ENCODE measurements at places on chromosomes 13 and 19. TPM values are rescaled to one million over a fixed set of nuclear protein-coding genes. Genes with fewer than 3 reads are reported as not detected.

The EXOC3L2 gene
- not detected for total RNA-seq

DNA sequence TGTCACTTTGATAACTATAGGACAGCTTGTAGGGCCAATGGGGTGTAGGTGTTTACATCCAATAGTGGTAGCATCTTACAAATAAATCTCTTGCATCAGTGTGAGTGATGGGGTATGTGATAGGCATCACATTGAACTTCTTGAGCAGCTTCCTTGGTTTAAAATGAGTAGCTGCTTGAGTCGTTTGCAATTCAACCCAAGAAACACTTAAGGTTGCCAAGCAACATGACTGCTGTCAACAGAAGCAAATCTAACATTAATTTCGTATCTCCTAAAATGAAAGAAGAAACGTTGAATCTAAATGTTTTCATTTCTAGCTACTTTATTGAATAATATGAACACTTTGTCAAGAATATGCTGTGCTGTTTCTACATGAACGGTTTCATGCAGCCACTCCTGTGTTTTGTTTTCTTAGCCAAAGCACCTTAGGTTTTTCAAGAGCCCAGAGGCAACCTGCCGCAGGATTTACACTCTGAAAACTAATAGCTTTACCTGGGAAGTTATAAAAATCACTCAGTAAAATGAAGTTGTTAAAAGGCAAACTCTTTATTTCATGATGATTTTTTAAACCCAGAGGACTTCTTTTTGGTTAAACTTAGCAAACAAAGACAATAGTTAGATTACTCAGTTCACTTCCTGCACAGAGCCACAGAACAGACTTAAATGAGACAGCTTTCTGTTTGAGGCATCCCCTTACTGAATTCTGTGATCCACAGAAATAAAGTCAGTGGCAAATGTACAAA is 305.2 kb downstream of the MTUS2 start:
- DNase-seq, result no peak

GRCh38 chr13:85969331-85969730 is 170.1 kb upstream of the SLITRK6 start:
- DNase-seq, result no peak

The FGF14 gene
- not detected for total RNA-seq

DNA sequence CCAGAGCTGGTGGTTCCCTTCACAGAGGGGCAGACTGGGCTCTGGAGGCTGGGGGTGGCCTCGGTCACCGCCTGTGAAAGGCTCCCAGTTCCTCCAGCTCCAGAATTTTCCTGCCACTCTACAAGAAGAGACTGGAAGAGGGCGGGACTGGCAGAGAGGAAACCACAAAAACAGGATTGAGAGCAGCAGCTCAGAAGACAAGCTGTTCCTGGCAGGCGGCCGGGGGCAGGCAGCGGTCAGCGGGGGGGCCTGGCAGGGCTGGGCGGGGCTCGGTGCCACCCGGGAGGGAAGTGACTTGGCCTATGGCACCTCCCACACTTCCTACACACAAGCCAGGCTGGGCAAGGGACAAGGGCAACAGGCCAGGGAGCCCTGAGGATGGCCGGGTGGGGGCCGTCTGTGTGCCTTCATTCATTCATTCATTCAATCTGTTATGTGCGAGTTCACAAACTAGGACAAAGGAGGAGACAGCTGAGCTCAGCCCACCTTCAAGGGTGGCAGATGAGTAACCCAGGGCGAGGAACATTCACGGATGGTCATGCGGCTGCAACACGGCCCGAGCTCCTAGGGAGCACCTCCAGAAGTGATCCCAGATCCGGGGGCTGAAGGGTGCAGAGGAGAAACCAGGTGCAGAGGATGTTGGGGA is 16.9 kb upstream of the BTBD2 start:
- peak; percentile 63 for DNase-seq

GRCh38 chr13:82412749-82413148 is 1469.5 kb downstream of the SLITRK1 start:
- no peak for DNase-seq

DNA sequence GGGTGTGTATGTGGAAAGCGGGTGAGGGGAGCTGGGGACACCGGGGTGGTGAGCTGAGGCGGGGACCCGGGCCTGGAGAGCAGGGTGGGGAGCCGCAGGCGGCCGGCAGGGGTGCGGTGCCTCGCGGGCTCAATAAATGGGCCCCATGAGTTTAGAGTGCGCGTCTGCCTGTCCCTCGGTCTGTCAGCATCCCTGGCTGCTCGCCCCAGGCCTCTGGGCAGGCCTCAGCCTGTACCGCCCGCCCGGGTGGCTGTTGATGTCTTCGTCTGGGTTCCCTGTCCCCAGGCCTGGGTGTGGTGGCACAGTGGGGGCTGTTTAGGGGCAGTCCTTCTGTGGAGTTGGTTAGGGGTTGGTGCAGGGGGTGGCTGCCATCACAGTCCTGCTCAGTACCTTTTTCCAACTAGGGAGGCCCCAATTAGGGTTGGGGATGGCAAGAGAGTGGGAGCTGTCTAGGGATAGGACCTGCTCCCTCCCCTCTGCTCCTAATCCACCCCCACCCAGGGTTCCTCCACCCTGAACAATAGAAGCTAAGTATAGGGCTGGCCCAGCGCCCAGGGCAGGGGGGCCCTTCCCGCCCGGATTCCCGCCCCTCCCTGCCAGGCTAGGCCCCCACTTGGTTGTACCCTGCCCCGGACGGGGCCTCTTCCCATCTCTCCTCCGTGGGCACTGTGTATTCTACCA is 12.2 kb downstream of the CIC start:
- DNase-seq, result peak; percentile 55

The IGFLR1 gene
- total RNA-seq, result 143 TPM

DNA sequence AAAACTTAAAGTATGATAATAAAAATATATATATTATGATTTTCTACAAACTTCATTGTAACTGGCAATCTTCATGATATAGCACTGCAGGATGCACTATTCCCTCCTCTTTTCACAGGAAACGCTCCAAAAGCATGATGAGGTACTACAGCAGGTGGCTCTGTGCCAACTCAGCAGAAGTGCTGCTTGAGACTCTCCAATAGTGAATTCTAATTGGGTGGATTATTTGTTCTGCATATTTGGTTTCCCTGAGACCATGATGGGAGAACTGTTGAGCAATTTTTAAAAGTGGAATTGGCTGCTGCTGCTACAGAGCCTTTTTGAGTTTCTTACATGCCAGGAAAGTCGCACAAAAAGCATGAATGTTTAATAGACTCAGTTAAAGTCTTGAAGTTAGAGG is 1782.4 kb upstream of the PCDH20 start:
- no peak for DNase-seq

The HSH2D gene
- 23.5 TPM for total RNA-seq

DNA sequence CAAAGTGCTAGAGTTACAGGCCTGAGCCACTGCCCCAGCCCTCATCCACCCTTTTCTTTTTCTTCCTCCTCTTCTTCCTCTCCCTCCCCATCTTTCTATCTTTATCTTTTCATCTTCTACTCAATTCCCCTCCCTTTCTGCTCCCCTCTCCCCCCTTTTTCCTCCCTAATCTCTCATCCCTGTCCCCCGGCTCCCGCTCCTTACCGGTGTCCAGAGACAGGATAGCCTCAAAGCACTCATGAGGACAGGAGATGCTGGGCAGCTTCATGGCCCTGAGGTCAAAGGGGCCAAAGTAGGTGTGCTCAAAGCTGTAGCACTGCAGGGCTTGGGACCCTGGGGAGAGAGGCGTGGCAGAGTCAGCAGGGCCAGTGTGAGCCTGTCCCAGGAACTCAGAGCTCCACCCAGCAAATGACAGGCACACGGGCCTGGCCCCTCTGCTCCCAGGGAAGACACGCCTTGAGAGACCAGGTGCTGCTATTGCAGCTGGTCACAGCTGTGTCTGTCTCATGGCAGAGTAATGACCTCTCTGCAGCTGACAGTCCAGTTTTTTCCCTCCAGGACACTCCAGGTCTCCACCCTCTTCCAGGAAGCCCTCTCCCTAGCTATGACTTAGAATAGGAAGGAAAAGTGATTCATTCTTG is 2.6 kb downstream of the LYPD5 start:
- DNase-seq, result no peak

The ICAM4 gene
- total RNA-seq, result 0.36 TPM

- no peak for DNase-seq
Observed at GRCh38 chr19:17138937-17139598, 63.5 kb downstream of the MYO9B start.

Data from activated CD8-positive, alpha-beta T cell treated with anti-CD3 and anti-CD28 coated beads for 36 hours (primary cell).